ENCODE measurements at places on chromosomes 6 and 20. TPM values are rescaled to one million over a fixed set of nuclear protein-coding genes. Genes with fewer than 3 reads are reported as not detected.

DNA sequence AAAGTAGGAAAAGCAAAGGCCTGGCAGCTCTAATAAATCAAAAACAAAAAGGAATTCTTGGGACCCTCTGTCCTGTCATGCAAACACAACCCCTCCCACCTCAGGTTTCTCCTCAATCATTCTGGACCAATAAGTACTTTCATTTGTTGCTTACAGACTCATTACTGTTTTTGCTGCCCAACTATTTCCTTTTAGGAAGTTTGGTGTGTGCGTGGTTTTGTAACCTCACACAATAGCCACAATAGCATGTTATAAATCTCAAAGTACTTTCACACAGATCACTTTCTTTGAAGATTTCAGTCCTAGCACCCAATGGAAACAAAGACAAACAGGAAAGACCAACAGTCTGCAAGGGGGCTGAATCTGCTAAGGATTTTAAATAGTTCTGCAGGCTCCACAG lies 4.5 kb downstream of the MRPL14 start:
- peaks cover 85% of the 10 kb centered on the region for H3K4me1 ChIP-seq
- H3K36me3 ChIP-seq, result no peaks in the 10 kb centered on the region
- H3K27me3 ChIP-seq, result no peaks in the 10 kb centered on the region
- H3K4me3 ChIP-seq, result no peak overlapping the region
- DNase-seq, result no peak

DNA sequence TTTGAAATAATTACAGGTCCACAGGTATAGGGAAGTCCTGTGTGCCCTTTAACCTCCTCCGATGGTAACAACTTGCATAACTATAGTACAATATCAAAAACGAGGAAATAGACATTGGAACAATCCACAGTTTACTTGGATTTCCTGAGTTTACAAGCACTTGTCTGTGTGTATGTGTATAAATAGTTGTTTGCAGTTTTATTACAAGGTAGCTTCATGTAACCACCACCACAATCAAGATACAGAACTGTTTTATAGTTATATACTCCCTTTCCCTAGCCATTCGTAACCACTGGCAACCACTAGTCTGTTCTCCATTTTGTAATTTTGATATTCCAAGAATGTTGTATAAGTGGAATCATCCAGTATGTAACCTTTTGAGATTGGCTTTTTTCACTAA lies 9.1 kb downstream of the FBXO9 start:
- peaks cover 75% of the 10 kb centered on the region for H3K36me3 ChIP-seq
- no peak overlapping the region for H3K4me3 ChIP-seq
- DNase-seq, result no peak
- H3K4me1 ChIP-seq, result no peaks in the 10 kb centered on the region

- no peaks in the 10 kb centered on the region for H3K27me3 ChIP-seq
- no peaks in the 10 kb centered on the region for H3K36me3 ChIP-seq
- no peak overlapping the region for H3K4me3 ChIP-seq
- no peak overlapping the region for H3K27ac ChIP-seq
- no peak for DNase-seq
These were observed 8.3 kb downstream of the KIF3B start for GRCh38 chr20:32285621-32286371.

DNA sequence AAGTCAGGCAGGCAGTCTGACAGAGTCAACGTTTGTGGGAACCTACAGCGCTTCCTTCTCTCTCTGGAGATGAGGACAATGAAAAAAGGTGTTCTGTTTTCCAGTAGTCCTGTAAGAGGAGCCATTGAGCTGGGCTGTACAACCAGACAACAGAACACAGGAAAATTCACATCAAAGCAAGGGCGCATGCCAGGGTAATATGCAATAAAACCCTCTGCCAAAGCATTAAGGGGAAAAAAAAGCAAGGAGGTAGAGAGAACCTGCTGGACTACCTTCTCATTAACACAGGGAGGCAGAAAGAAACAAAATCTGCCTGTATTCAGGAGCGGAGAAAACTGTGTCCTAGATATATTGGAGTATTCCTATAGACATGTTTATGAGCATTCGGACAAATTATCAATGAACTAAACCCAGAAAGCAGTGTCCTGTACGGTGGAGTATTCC lies 1.3 kb downstream of the RNF24 start:
- no peaks in the 10 kb centered on the region for H3K36me3 ChIP-seq
- H3K27me3 ChIP-seq, result no peaks in the 10 kb centered on the region
- H3K27ac ChIP-seq, result peak overlapping the region; percentile 11
- H3K4me1 ChIP-seq, result no peaks in the 10 kb centered on the region

GRCh38 chr6:131210469-131210868 lies 75.2 kb downstream of the AKAP7 start:
- peaks cover 28% of the 10 kb centered on the region for H3K4me1 ChIP-seq
- DNase-seq, result no peak
- H3K27me3 ChIP-seq, result no peaks in the 10 kb centered on the region
- no peaks in the 10 kb centered on the region for H3K36me3 ChIP-seq
- H3K27ac ChIP-seq, result no peak overlapping the region

DNA sequence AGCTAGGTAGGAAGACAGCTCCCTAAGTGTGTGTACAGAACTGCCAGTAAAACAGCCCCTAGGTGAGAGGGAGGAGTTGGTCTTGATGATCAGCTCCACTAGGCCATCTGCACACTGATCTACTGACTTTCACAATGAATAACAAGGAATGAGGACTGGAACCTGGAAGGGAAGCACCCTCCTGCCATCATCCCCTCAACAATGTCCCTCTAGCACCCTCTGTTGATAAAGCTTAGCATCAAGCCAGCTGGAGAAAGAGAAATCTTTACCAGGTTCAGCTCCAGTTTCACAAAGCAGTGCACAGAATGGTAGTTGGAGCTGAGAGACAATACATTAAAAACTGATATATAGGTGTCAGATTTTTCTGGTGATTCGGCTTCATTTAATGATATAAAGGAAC lies 57.2 kb upstream of the IRAK1BP1 start:
- H3K4me3 ChIP-seq, result no peak overlapping the region
- no peaks in the 10 kb centered on the region for H3K36me3 ChIP-seq

- H3K36me3 ChIP-seq, result no peaks in the 10 kb centered on the region
- H3K27ac ChIP-seq, result no peak overlapping the region
- H3K27me3 ChIP-seq, result no peaks in the 10 kb centered on the region
- no peaks in the 10 kb centered on the region for H3K4me1 ChIP-seq
These were observed 39.9 kb upstream of the SAMD5 start for GRCh38 chr6:147468634-147469033.

DNA sequence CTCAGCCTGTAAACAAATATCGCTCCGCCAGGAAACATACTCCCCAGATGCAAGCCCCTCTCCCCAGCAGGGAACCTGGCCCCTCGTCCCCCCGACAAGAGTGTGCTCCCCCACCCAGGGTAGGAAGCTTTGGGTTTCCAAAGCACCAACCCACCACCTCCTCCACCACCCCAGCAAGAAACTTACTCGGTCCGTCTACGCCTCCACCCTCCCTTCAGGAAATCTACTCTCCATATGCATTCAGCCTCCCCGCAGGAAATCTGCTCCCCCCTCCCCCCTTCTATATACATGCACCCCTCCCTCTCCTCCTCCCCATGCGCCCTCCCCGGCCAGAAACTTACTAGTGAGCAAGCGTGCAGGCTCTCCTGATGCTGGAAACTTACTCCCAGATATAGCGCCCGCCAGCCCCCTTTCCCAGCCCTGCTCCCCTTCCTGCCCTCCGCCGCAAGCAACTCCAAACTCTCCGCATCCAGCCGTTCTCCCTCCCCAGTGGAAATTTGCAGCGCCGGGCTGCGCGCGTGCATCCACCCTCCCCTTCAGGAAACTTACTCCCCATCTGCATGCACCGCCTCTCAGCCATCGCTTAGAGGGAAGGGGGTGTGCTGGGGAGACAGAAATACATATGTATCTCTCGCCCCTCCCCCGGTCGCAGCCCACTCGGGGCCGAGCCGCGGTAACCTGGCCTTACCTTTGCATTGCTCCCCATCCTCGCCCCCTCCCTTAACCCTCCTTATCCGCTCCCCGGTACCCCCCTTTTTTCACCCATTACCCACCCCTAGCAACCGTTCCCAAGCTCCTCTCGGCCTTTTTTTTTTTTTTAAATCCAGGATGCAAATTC lies at the start of gene TRERF1:
Gene TRERF1 (minus strand): TSS at position 594 of the 838 bp plus-strand sequence. CDS start 182,336 bp downstream, outside the sequence.
- H3K36me3 ChIP-seq, result no peaks in the 10 kb centered on the region
- peak; percentile 62 for DNase-seq
- H3K27ac ChIP-seq, result peak within 1 kb of the TSS; percentile 83
- H3K4me1 ChIP-seq, result peaks cover 21% of the 10 kb centered on the region
- H3K4me3 ChIP-seq, result peak within 1 kb of the TSS; percentile 31

DNA sequence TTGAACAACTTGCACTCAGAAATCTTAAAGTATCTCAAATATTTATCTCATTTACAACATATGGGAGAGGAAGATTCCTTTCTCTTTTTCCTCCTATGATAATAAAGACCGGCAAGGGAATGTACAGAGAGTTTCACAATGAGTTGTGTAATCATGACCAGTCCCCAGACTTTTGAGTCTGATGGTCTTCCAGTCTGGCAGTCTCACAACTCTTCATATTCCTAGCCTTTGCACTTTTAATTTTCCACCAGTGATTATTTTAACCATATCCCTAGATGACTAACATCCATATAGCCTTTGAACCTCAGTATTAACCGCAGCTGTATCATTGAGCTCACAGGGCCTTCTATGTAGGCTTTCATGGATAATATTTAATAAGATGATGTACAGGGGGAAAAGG lies 278.5 kb downstream of the KHDC1L start:
- no peaks in the 10 kb centered on the region for H3K36me3 ChIP-seq
- no peaks in the 10 kb centered on the region for H3K4me1 ChIP-seq
- no peak overlapping the region for H3K4me3 ChIP-seq
- H3K27me3 ChIP-seq, result no peaks in the 10 kb centered on the region
- H3K27ac ChIP-seq, result no peak overlapping the region
- no peak for DNase-seq

XKR7 gene
- polyA plus RNA-seq, result 0.49 TPM

CDK5RAP1 gene
- 134 TPM for polyA plus RNA-seq

PGBD1 gene
- 2.5 TPM for polyA plus RNA-seq

All from adrenal gland (tissue), 19 donors.